Stimulated activated CD8-positive, alpha-beta memory T cell treated with anti-CD3 and anti-CD28 coated beads, Interleukin-7, amount 100 ng/mL, for 4 hours (primary cell): ENCODE measurements at places on chromosomes 6 and 20.

GRCh38 chr20:45358282-45359068, 4.5 kb upstream of the SYS1 start:
- no peak for DNase-seq

DNA sequence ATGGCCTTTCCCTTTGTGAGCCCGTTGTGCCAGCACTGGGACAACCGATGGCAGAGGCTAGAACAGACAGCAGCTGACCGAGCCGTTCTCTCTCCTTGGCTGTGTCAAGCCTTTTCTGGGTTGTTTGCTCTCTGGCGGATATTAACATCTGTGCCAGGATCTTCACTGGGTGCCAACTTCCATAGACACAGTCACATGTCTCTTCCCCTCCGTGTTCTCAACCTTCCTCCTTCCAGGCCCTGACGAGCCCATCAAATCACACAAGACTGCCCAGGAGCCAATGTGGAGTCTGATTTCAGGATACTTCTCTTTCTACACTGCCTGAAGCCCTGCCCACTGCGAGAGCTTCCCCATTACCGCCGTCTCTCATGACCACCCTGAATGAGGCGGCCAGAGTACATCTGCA, 111.0 kb upstream of the RALGAPA2 start:
- DNase-seq = no peak

GRCh38 chr20:61411743-61412142, 159.7 kb downstream of the CDH4 start:
- DNase-seq = no peak

GRCh38 chr6:56772737-56773184, 130.1 kb upstream of the DST start:
- no peak for DNase-seq

DNA sequence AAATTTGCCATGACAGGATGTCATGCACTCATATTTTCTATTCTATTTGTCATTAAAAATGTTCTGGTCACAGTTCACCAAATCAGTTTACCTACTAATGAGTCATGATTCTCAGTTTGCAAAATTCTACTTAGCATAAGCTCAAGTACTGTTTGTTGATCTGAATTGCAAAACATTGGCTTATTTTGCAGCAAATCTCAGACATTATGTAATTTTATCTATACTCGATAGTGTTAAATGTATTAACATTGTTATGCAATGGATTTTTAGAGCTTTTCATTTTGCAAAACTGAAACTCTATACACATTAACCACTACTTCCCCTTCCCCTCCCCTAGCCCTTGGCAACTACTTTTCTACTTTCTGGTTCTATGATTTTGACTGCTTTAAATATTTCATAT, 213.8 kb upstream of the ZFP64 start:
- no peak for DNase-seq

DNA sequence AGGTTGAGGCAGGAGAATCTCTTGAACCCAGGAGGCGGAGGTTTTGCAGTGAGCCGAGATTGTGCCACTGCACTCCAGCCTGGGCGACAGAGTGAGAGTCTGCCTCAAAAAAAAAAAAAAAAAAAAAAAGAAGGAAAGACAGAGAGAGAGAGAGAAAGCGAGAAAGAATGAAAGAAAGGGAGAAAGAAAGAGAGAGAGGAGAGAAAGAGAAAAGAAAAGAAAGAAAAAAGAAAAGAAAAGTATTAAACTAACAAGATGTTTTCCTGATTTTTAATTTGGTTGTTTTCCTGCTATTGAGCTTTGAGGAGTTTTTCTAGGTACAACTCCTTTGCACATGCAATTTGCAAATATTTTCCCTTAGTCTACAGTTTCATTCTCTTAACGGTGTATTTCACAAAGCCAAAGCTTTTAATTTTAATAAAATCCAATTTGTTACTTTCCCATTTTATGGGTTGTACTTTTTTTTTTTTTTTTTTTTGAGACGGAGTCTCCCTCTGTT, 10.8 kb upstream of the TRERF1 start:
- no peak for DNase-seq

DNA sequence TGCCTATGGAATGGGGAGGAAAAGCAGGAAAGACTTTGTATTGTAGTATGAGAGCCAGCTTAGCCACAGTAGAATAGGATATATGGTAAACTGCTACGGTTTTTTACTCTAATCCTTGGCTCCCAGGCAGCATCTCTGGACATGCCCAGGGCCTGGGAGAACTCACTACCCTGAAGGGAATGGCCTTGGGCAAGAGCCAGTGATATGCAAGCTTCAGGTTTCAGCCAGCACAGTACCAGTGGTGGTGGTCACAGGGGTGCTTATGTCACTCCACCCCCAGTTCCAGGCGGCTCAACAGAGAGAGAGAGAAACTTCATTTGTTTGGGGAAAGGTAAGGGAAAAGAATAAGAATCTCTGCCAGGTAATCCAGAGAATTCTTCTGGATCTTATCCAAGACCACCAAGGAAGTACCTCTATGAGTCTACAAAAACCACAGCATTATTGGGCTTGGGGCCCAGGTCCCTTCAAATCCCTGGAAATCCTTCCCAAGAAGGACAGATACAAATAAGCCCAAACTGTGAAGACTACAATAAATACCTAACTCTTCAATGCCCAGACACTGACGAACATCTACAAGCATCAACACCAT, 121.2 kb downstream of the THBS2 start:
- DNase-seq = no peak

GRCh38 chr20:46073024-46073423, 16.7 kb downstream of the NCOA5 start:
- DNase-seq = no peak

DNA sequence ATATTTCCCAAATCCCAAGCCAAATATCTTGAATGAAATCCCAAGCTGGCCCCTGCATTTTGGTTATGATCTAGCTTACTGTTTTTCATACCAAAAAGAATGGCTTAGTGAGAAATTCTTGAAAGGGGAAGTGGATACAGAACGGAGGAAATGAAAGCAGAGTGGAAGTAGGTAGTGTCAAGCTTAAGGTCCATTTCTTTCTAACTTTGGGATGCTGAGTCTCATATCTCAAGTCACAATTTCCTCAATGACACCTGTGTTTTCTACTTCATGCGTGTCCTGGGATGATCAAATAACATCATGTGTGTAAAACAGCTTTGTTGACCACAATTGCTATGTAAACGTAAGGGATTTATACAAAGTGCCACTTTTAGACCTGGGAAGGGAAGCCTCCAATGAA, 238.8 kb upstream of the SLC35B3 start:
- no peak for DNase-seq

- DNase-seq = no peak
These were observed 117.7 kb downstream of the FIG4 start for GRCh38 chr6:109808837-109809236.
